ENCODE measurements at places on chromosomes 16 and 17.
A peak's percentile ranks its signal among the peaks of the same experiment; 100 is the strongest.

DNA sequence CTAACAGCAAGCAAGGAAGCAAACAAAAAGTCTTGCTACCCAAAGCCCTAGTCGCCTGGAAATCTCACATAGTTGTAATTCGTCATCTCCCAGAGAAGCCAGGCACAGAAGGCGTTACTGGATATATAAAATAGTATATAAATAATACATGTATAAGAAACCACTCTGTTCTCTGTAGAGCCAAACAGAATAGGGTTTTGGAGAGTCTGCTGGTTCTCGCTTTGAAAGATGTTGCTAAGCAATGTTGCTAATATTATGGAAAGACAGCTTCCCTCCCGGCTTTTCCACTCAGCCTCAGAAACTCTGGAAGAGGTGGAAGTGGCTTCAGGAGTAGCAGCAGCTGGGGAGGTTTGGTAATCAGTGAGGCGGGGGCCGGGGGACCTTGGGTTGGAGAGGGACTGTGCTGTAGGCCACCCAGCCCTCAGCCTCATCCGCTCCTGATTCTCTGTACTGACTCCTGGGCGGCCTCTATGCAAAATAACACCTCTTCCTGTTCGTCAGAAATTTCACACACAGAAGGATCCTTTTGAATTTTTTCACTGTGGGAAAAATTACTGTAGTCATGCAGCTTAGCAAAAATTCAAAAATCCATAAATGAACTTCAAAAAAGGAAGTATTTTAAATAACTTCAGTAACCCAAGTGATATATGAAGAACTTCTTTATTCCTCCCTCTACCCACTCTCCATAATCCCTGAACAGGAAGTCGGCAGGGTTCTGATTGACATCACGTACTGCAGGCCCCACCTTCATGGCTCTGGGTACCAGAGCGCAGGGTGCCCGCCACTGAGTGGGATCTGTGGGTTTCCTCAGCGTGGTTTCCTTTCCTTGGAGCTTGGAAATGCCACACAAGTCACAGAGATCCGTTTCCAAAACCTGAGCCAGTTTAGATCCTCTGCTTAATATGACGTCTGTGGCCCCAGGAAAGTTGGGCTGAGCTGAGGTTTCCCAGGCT, 51.4 kb downstream of the RAP1GAP2 start:
- DNase-seq = no peak

- DNase-seq = no peak
Measured at GRCh38 chr16:89717688-89718505, 2.8 kb downstream of the VPS9D1 start.

- DNase-seq = no peak
Measured at GRCh38 chr16:35744726-35745125, 2285.3 kb downstream of the TP53TG3F start.

GRCh38 chr16:5971924-5972323, 874.3 kb upstream of the EEF2KMT start:
- DNase-seq = no peak

GRCh38 chr16:76926595-76926994, 264.4 kb upstream of the MON1B start:
- DNase-seq = no peak

GRCh38 chr16:11973070-11973469, 3.5 kb upstream of the SNX29 start:
- no peak for DNase-seq

DNA sequence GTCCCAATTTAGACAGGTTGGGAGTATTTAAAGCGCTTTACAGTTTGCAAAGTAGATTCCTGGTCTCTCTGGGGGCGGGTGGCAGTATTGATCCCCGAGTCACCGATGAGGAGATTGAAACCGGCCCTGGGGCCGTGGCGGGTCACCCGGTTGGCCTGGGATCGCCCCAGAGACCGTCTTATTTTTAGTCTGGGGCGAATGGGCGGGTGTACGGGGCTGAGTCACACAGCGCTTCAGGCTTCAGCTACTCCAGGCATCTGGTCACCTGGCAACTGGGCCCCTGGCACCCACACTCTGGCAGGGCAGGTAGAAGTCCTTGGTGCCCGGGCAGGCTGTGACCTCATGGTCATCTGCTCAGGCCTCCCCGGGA, 669 bp downstream of the MIEF2 start:
- peak; percentile 81 for DNase-seq

- DNase-seq = no peak
Measured at GRCh38 chr17:29123111-29123510, 57.1 kb downstream of the MYO18A start.

GRCh38 chr16:79618041-79618691, 17.6 kb upstream of the MAF start:
- no peak for DNase-seq

DNA sequence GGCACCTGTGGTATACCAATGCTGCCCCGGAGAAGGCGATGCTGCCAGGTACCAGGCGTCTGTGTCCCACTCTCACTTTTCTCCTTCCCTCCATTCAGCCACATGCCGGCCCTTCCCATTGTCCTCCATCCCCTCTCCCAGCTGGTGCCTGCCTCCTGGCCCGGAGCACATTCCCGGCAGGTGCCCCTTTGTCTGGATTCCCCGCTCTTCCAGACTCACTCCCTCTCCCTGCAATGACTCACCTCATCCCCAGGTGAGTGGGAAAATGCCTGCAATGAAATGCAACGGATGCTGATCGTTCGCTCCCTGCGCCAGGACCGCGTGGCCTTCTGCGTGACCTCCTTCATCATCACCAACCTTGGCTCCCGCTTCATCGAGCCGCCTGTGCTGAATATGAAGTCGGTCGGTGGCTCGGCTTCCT, 10.4 kb upstream of the KDM6B start:
- DNase-seq = no peak

DNA sequence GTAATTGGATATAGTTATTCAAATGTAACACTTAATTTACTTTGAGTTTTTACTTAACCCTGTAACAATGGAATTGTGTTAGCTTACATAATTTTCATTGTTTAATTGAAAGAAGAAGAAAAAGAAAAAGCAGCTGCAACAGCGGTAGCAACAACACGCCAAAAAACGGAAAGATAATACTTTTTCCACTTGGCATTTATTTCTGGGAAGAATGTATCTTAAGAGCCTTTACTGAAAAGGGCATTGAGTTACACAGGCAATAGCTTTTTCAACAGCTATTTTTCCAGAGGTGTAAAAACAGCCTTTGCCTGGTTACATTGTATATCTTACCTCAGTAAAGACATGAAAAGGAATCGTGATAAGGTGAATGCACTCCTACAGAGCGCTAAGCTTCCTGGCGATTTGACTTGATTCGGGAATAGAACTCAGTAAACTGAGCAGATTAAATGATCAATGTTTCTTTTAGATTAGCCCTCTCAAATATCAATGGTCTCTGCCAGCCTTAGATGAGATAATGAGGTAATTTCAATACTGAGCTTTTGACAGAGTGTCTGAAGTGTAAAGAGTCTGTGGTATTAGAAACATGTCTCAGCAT, 311.3 kb downstream of the CDH13 start:
- no peak for DNase-seq

DNA sequence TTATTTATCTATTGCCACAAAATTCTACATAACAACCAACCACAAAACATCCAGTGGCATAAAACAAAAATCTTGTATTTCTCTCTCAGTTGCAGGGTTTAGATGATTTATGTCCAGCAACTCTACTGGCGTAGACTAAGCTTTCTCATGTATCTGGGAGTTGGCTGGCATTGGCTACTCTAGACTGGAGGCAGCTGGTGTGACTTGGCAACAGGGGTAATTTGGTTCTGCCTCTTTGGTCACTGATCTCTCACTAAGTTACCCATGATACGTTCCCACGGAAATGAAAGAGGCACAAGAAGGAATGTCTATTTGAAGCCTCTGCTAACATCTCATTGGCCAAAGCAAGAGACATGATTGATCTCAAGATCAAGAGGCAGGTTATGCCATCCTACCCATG, 144.0 kb downstream of the HS3ST3B1 start:
- DNase-seq = no peak

- DNase-seq = peak; percentile 48
Measured at GRCh38 chr17:15265131-15265530, at the start of gene PMP22. TSS of gene PMP22 (minus strand) at chr17:15265326. CDS start at chr17:15260727, 4,599 bp downstream.

DNA sequence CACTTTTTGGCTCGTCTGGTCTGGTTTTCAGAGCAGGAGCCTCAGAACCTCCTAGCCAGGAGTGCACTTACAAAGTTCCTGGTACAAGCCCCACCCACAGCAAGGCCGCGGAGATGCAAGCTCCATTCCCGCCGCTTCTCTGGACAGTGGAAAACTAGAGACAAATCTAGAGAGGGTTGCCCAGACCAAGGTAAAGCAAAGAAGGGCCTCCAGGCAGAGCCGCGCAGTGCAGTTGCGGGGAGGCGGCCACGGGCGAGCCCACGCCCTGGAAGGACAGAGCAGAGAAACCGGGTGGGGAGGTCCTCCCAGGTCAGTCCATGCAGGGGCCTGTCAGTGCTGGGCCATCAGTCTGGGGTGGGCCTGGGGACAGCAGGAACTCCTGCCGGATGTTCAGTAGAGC, 11.0 kb upstream of the OSGIN1 start:
- DNase-seq = no peak

GRCh38 chr17:45160447-45161287, 1.0 kb upstream of the HEXIM2 start:
- DNase-seq = peak; percentile 82

GRCh38 chr16:75244844-75245758, 6.3 kb downstream of the BCAR1 start:
- DNase-seq = peak; percentile 99

DNA sequence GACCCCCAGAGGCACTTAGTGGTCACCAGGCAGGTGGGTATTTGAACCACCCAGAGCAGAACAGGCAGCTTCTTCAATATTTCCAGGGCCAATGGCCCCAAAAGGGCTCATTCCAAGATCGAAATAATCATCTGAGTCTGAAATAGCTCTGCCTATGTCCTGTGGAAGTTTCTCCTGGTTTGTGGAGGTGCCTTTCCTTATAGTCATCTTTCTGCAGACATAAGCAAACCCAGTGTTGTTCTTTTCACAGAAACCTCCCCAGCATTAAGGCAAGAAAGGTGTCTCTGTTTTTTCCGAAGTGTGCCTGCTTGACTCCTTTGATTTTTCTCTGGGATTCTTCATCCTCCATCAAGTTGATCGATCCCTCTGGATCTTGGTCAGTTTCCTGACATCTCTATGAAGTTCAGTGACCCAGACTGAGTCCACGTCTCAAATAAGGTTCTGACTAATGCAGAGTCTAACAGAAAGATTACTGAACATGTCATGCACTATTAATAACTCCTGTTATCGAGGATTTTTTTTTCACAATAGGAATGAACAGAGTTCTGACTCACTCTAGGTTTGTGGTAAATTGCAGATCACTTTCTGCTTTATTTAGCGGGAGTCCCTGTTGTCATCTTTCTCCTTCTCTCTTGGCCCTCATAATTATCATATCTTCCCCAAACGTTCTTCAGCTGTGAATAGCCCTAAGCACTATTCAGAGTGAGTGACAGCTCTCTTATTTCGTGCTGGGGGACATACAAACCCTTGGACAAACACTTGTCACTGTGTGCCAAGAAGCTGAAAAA, 1.5 kb downstream of the LRRC3C start:
- DNase-seq = peak; percentile 97

GRCh38 chr17:50428831-50429424, 2.9 kb downstream of the ACSF2 start:
- no peak for DNase-seq

DNA sequence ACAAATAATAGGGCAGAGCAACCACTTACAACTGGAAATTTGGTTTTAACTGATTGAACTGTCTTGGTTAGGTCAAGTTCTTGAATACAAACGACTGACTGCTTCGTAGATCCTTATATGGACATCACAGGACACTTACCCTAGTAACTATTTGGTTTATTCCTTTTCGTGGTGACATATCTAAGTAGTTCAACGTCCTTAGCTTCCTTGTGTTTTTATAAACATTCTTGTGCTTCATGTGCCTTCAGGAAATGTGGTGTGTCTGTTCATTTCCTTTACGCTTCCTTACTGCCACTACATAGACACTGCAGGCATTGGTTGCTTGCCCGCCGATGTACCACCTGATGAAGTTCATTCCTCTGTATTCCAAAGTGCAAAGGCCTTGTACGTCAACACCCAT, 59.3 kb downstream of the USP10 start:
- no peak for DNase-seq

DNA sequence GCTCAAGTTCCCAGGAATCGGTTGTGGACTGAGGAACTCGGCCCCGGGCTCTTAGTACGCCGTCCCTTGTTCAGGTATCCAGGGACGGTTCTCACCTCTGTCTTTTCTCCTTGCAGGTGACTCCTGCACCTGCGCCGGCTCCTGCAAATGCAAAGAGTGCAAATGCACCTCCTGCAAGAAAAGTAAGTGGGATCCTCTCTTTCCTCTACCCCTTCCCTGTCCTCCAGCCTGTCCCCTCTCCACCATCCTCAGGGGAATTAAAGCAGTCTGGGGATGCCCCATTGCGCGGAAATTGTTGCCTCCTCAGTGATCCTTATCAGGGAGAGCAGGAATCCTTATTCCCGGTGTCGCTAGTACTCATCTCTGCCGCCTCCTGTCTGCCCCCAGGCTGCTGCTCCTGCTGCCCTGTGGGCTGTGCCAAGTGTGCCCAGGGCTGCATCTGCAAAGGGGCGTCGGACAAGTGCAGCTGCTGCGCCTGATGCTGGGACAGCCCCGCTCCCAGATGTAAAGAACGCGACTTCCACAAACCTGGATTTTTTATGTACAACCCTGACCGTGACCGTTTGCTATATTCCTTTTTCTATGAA, 585 bp downstream of the MT2A start:
- DNase-seq = peak; percentile 53

- no peak for DNase-seq
Measured at GRCh38 chr16:82187829-82188228, 17.8 kb upstream of the MPHOSPH6 start.

DNA sequence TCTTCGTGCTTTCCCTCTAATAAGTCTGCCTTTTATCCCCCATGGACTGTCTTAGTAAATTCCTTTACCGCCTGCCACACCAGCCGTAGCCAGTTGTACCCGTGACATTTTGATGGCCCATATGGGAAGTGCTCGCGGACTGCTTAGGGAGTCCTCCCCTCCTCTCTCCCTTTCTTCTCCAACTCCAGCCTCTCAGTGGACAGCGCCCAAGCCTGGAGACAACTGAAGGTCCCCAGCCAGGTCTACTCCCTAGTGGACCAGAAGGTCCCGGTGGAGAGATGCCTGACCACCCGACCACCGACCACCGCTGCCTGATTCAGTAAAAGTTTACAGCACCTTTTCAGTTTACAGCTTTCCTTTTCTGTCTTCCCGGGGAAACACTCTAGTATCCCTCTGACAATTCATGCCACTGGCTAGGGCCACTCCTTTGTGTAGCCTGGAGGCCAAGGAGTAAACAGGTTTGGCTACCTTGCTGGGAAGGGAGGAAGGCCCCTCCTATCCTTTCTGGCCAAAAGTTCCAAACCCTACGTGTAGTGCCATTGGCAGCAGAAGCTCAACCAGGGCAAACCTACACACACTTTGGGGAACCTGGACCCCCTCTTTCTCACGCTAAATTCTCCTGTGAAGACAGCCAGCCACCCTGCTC, 18.0 kb downstream of the CTRB2 start:
- no peak for DNase-seq

GRCh38 chr17:50177983-50178834, 12.4 kb downstream of the SGCA start:
- peak; percentile 99 for DNase-seq

GRCh38 chr17:34195987-34196386, 59.1 kb upstream of the CCL2 start:
- no peak for DNase-seq

- peak; percentile 55 for DNase-seq
Measured at GRCh38 chr17:7215652-7216180, 3.9 kb downstream of the DLG4 start.

Data from GM23248 (cell line).